Smooth muscle cell of the brain vasculature (primary cell): ENCODE measurements at places on chromosomes 7 and 10.

DNA sequence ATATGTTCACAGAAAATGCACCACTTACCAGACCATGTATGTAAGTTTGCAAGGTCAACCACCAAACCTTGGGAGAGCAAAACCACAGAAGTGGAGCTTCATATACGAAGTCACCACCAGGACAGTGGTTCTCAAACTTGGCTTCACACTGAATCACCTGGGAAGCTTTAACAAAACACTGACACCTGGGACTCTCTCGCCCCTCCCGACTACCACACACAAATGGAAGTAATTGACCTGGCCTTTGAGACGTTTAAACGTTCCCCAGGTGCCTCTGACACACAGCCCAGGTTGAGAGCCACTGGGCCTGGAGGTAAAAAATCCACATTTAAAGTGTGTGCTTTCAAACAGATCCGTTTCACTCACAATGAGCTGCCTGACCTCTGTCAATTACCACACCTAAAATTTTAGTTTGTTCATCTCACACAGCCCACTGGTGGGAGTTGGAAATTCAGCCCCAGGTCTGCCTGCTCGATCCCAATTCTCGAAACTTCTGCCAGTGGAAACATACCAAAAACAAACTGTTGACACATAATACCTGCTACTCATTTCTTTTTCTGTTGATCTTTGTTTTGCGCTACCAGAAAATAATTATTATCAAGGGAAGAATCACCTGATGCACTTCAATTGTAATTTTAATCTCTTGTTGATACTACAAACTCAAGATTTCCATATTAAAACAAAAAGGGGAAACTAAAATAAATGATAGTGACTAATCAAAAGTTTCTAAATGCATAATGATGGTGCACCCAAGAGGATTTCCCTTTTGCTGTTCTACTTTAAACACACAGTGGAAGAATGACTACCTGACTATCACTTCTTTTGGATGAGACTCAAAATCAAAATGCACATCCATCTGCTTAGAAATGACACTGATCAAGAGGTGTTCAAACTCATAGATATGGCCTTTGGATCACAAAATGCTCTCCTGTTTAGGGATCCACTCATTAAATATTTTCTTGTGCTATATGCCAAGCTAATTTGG lies 26.6 kb downstream of the CDNF start:
- no peak for DNase-seq

GRCh38 chr7:14233076-14233867 lies 243.8 kb upstream of the ETV1 start:
- DNase-seq: no peak

GRCh38 chr10:48705401-48705938 lies 20.8 kb downstream of the WDFY4 start:
- no peak for DNase-seq

DNA sequence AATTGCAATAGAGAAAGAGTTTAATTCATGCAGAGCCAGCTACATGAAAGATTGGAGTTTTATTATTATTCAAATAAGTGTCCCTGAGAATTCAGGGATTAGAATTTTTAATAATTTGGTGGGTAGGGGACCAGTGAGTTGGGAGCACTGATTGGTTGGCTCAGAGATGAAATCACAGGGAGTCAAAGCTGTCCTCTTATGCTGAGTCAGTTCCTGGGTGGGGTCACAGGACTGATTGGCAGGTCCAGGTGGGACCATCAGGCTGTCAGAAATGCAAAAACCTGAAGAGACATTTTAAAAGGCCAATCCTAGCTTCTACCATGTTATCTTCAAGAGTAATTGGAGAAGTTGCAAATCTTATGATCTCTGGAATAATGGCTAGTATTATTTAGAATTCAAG lies 56.0 kb upstream of the KAT6B start:
- no peak for DNase-seq

- DNase-seq: no peak
These were observed 243.1 kb downstream of the CTNNA3 start for GRCh38 chr10:67452892-67453291.
